ENCODE measurements at places on chromosomes 4 and X. TPM values are rescaled to one million over a fixed set of nuclear protein-coding genes. Genes with fewer than 3 reads are reported as not detected.

TMSB15B gene
- total RNA-seq, result not detected

GLRA3 gene
- total RNA-seq, result not detected

GAB3 gene
- total RNA-seq, result 0.08 TPM

UGT2A1 gene
- total RNA-seq, result not detected

ENAM gene
- not detected for total RNA-seq

ZNF157 gene
- total RNA-seq, result not detected

HMGN5 gene
- total RNA-seq, result 0.76 TPM

SYP gene
- total RNA-seq, result 1.1 TPM

MAOA gene
- total RNA-seq, result 11.8 TPM

ATP7A gene
- 5.4 TPM for total RNA-seq

SPOCK3 gene
- total RNA-seq, result not detected

SH3TC1 gene
- 22.6 TPM for total RNA-seq

MPP1 gene
- not detected for total RNA-seq

SULT1B1 gene
- total RNA-seq, result not detected

NONO gene
- 400 TPM for total RNA-seq

FRG2 gene
- total RNA-seq, result not detected

GPR34 gene
- total RNA-seq, result not detected

MAGEA2B gene
- not detected for total RNA-seq

PTPN13 gene
- total RNA-seq, result 8.9 TPM

ZNF732 gene
- total RNA-seq, result not detected

HMX1 gene
- total RNA-seq, result not detected

EBP gene
- 285 TPM for total RNA-seq

AR gene
- total RNA-seq, result not detected

CC2D2A gene
- 2.9 TPM for total RNA-seq

NAT8L gene
- total RNA-seq, result not detected

SPANXA2 gene
- not detected for total RNA-seq

PCDH10 gene
- total RNA-seq, result not detected

ABCG2 gene
- total RNA-seq, result 55.5 TPM

PLP2 gene
- 28.1 TPM for total RNA-seq

UXT gene
- 167 TPM for total RNA-seq

FREM3 gene
- total RNA-seq, result not detected

PRRG3 gene
- not detected for total RNA-seq

MMAA gene
- 2.3 TPM for total RNA-seq

SLC34A2 gene
- not detected for total RNA-seq

SOX3 gene
- not detected for total RNA-seq

CCDC110 gene
- not detected for total RNA-seq

COL25A1 gene
- not detected for total RNA-seq
